Suppressor macrophage treated with lipopolysaccharide for 1 hour (primary cell): ENCODE measurements at places on chromosomes 11 and 22.

GRCh38 chr11:35852056-35852455 is 91.8 kb upstream of the LDLRAD3 start:
- peak; percentile 56 for DNase-seq

DNA sequence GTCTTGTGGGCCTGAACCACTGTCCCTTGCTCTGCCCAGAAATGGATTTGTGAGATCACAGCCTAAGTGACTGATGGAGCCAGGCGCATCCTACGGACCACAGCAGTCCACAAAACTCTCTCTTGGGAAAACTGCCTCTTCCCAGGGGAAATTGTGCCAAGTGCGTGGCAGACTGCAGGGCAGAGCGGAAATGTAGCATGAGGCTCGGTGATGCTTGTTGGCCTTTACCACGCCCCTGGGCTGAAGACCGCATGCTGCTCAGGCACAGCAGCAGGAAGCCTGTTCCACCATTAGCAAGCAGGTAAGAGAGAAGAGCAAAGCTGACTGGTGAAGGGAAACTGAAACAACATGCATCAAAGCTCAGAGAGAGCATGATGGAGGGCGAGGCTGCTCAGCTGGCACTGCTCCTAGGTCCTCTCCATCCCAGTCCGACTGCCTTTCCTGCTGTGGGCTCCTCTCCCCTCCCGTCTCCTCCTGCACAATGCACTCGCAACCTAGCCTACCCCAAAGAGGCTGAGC is 26.5 kb upstream of the SCARF2 start:
- no peak for DNase-seq

DNA sequence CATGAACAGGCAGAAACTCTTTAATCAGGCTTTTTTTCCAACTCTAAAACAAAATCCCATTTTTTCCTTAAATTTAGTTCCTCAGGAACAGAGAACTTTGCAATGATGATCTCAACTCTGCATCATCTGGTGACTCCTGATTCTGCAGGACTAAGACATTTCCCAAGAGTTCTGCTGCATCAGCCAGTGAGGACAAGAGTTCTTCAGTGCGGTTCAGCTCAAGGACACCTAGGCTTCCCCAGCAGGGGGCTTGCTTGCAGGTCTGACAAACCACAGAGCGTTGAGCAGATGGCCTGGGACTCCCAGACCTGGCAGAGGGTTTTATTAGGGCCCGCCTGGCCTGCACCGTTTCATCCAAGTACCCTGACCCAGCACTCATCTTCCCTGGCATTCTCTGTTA is 6.4 kb downstream of the CDCA5 start:
- peak; percentile 57 for DNase-seq

- DNase-seq, result no peak
Observed at GRCh38 chr22:48523091-48523490, 1304.6 kb downstream of the BRD1 start.

- no peak for DNase-seq
Observed at GRCh38 chr11:47506795-47507562, 46.0 kb downstream of the CELF1 start.

DNA sequence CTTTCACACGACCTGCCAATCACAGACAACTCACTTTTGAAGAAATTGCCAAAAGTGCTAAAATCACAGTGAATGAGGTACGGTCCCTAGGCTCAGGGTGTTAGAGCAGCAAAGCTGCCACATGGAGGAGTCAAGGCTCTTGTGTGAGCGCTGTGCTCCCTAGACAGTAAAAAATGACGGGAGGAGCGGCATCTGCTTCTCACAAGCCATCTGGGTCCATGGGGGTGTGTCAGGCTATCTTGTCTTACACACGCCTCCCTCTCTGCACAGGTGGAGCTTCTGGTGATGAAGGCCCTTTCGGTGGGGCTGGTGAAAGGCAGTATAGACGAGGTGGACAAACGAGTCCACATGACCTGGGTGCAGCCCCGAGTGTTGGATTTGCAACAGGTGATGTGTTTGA is 14.8 kb downstream of the PSMD13 start:
- no peak for DNase-seq

DNA sequence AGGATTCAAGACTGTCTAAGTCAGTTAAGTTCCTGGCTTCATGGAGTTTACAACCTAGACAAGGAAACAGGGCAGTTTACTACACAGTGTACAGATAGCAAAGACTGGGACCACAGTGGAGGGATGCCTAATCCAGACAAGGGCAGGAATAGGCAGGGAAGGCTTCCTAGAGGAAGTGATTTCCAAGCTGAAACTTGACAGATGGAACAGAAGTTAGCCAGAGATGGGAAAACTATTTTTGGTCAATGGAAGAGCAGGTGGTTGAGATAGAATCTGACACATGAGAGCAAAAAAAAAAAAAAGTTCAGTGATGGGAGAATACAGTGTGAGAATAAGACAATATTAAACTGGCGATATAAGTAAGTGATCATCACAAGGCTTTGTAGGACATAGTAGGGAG is 1.3 kb downstream of the COA4 start:
- no peak for DNase-seq

DNA sequence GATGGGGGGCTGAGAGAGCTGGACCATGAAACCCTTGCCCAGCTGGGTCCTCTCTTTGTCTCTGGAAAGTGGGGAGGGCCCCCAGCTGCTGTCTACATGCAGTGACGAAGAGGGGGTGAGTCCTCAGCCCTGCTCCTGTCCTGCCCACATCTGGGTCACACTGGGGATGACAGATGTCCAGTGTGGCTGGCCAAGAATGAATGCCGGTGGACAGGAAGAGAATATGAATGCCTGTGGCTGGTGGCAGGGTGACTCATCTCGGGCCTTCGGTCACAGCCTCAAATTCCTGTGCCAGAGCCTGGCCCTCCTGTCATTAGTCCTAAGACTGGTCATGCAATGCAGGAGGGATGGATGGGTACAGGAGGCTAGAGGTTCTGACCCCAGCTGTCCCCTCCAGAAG is 2.2 kb upstream of the PNPLA3 start:
- peak; percentile 36 for DNase-seq

DNA sequence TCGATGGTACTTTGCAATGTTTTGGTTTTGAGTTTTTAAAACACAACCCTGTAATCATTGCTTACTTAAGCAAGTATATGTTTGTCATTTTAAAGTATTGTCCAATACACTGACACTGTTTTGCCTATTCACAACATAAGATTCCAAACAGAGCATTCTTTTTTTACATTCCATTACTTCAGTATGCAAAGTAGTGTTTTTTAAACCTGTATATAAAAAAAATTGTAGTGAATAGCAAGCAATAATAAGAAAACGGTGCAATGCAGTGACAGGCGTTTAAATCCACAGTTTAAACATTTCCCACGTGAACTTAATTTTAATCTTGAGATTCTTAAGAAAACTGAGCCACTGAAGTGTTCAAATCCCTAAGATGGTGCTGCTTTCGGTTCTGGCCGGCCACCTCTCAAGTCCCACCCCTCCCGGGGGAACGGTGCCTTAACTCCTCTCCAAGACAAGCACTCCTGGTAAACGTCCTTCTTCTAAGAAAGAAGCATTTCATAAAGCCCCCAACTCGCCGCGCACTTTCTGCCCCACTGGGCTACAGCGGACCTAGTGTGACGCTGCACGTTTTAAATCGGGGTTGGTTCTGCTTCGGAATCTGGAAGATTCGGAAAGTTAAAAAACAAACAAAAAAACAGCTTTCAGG is 2.9 kb downstream of the PGR start:
- no peak for DNase-seq

GRCh38 chr11:76664578-76665061 is 5.9 kb downstream of the LRRC32 start:
- DNase-seq, result peak; percentile 64

- DNase-seq, result peak; percentile 78
Observed at GRCh38 chr11:112100462-112100861, 13.8 kb downstream of the SDHD start.

- no peak for DNase-seq
Observed at GRCh38 chr11:97280347-97280746, 890.5 kb downstream of the JRKL start.

DNA sequence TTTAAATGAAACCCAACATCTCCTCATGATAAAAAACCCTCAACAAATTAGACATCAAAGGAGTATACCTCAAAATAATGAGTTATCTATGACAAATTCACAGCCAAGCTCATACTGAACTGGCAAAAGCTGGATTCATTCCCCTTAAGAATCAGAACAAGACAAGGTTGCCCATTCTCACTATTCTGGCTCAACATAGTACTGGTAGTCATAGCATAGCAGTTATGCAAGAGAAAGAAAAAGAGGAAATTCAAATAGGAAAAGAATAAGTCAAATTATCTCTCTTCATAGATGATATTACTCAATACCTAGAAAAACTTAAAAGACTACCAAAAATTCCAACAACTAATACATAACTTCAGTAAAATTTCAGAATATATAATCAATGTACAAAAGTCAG is 29.4 kb upstream of the XKR3 start:
- peak; percentile 79 for DNase-seq

GRCh38 chr11:70164705-70165104 is 38.4 kb upstream of the FADD start:
- DNase-seq, result no peak

- DNase-seq, result no peak
Observed at GRCh38 chr22:38850399-38850798, 6.6 kb upstream of the NPTXR start.

- no peak for DNase-seq
Observed at GRCh38 chr22:42247596-42247995, 22.9 kb downstream of the TCF20 start.

DNA sequence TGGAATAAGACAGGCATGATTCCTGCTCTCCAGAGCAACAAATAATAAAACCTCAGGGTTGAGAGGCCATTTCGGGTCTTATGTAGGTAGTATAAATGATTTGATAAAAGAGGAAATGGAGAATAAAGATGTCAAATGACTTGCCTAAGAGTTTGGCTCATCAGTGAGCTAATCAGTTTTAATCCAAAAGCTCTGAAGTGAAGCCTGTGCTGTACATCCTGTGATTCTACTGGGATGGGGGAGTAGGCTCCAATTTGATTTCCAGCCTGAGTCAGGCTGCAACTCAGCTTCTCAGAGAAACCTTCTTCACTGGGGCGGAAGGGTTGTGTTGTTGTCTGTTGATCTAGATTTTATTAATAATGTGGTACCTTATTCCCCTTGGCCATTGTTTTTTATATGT is 192.2 kb upstream of the SORL1-AS1 start:
- DNase-seq, result peak; percentile 52

DNA sequence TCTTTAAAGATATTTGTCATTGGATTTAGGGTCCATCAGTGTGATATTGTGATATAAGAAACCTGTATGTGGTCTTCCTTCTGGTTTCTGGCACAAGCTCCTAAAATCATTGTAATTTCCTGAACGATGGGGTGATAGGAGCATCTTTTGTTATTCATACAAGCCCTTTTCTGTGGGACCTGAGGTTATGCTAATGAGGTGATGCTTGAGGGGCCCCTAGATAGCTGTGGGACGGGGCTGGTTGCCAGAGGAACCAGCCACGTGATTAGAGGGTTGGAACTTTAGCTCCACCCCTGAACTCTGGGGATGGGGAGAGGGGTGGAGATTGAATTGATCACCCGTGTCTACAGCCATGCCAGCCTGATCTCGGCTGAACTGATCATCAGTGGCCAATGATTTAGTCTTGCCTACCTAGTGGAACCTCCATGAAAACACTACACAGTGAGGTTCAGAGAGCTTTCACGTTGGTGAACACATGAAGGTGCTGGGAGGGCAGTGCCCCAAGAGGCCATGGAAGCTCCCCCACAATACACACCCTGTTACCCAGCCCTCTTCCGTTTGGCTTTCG is 62.8 kb downstream of the BCR start:
- DNase-seq, result no peak

GRCh38 chr22:17085277-17086181 is 729 bp downstream of the IL17RA start:
- peak; percentile 68 for DNase-seq

DNA sequence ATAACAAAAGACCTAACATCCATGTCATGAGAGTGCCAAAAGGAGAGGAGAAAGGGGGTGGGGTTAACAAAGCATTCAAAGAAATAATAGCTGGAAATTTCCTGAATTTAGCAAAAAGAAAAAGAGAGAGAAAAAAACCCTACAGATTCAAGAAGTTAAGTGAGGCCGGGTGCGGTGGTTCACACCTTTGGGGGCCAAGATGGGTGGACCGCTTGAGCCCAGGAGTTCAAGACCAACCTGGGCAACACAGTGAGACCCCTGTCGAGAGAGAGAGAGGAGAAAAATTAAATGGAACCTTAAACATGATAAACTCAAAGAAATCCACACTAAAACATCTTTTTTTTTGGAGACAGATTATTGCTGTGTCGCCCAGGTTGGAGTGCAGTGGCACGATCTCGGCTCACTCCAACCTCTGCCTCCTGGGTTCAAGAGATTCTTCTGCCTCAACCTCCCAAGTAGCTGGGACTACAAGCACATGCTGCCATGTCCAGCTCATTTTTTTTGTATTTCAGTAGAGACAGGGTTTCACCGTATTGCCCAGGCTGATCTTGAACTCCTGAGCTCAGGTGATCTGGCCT is 8.9 kb upstream of the CLDN5 start:
- DNase-seq, result no peak

GRCh38 chr11:34899633-34900016 is 16.6 kb downstream of the APIP start:
- no peak for DNase-seq

DNA sequence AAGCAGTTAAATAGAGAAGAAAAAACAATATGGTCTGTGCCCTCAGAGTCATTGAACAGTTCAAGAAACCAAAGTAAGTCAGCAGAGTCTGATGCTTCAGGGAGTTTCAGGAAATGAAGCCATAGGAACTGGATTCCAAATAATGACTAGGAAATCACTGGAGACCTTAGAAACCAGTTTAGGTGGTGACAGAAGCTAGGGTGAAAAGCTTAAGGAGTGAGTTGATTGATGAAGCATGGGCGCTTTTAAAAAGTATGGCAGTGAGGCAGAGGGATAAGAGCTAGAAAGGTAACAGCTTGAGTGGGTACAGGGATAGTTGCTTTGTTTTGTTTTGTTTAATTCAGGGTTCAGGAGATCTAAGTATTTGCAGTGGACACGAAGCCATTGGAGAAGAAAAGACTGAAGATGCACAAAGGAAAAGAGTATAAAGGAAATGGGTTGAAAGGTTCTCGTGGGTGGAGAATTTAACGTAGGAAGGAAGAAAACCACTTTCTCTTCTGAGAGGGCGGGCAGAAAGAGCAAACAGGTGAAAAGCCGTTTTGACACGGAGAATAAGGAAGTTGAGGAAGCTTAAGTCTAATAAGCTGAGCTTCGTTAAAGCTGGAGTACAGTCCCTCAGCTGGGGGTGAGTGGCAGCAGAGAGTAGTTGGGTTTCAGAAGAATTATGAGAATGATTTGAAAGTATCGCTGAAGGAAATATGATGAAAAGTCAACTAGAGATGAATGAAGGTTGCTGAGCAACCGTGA is 14.8 kb downstream of the SGSM3 start:
- peak; percentile 37 for DNase-seq
